GOT3 (cell line): ENCODE measurements at places on chromosomes 13 and 19.

GRCh38 chr13:24076109-24076508 lies 84.4 kb upstream of the SPATA13 start:
- no peak for DNase-seq

DNA sequence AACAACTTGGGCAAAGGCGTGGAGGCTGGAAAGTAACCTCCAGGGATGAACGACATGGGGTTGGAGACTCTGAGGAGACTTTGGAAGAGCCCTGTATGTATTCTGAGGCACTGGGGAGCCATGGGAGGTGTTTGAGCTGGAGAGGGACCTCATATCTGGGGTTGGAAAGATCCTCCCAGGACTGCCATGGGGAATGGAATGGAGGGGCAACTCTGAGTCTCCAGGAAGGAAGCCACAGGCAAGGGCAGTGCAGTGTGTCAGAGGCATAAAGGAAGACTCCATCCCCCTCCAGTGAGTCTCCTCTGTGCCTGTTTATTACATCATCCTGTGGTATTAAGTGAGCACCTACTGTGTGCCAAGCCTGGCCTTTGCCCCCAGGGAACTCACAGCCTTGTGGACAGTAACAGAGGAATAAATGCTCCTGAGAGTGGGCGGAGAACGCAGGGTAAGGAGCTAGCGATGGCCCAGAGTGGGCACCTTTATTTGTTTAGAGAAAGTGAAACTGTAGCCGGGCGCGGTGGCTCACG lies 7.7 kb downstream of the PEAK3 start:
- no peak for DNase-seq

GRCh38 chr13:95246292-95247082 lies 54.8 kb downstream of the ABCC4 start:
- no peak for DNase-seq

- no peak for DNase-seq
These were observed 72.9 kb downstream of the RYR1 start for GRCh38 chr19:38506375-38506722.

DNA sequence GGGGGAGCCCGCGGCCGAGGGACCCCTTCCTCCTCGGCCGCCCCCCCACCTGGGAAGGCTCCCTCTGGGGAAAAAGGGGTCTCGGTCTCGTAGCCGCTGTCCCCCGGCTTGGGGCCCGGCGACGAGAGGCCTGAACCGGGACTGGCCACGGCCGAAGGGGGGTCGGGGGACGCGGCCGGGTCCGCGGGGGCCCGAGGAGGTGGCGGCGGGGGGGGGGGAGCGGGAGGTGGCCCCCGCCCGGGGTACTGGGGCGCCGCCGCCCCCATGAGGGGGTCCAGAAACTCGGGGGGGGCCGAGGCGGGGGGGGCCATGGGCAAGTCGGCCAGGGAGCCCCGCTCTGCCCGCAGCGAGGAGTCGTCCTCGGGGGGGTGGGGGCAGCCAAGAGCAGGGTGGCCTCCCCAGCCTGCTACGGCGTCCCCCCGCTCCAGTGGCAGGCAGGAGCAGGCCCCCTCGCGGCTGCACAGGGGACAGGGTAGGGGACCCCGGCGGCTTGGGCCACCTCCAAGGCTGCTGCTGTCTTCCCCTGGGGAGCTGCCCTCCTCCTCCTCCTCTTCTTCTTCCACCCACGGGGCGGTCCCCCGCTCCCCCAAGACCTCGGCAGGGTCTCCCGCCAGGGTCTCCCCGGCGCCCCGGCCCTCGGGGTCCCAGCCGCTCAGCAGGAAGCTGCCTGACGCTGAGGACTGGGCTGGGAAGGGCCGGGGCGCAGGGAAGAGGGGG lies 12.9 kb downstream of the LMTK3 start:
- DNase-seq, result no peak

GRCh38 chr13:52879950-52880741 lies 31.7 kb upstream of the PCDH8 start:
- DNase-seq, result no peak

- no peak for DNase-seq
These were observed 6.3 kb downstream of the SYT3 start for GRCh38 chr19:50633359-50633758.

- DNase-seq, result no peak
These were observed 15.1 kb downstream of the TM9SF2 start for GRCh38 chr13:99516153-99516929.

GRCh38 chr13:111610879-111611278 lies 290.4 kb downstream of the TEX29 start:
- no peak for DNase-seq

GRCh38 chr13:29472332-29472961 lies 123.0 kb downstream of the SLC7A1 start:
- no peak for DNase-seq

GRCh38 chr13:46321494-46322225 lies 65.4 kb downstream of the RUBCNL start:
- DNase-seq, result no peak

DNA sequence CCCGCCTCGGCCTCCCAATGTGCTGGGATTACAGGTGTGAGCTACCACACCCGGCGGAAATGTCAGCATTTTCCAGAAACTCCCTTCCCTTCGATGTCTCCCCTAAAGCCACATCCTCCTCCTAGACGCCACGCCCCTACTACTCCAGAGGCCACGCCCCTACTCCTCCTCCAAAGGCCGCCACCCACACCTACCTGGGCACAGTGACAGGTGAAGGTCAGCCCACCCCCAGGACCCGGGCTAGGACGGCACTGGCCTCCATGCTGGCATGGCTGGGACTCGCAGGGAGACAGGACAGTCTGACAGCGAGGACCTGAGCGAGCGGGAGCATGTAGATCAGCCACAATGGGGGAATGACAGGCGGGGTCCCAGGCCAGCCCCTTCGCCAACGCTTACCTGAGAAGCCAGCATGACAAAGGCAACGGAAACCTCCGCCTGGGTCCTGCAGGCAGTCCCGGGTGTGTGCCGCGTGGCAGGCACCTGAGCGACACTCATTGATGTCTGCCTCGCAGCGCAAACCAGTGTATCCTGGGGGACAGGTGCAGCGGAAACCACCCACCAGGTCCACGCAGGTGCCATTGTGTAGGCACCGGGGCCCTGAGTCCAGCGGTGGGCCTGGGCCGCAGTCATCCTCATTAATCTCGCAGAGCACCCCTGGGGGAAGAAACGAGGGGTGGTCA lies 22.0 kb downstream of the NOTCH3 start:
- DNase-seq, result no peak

DNA sequence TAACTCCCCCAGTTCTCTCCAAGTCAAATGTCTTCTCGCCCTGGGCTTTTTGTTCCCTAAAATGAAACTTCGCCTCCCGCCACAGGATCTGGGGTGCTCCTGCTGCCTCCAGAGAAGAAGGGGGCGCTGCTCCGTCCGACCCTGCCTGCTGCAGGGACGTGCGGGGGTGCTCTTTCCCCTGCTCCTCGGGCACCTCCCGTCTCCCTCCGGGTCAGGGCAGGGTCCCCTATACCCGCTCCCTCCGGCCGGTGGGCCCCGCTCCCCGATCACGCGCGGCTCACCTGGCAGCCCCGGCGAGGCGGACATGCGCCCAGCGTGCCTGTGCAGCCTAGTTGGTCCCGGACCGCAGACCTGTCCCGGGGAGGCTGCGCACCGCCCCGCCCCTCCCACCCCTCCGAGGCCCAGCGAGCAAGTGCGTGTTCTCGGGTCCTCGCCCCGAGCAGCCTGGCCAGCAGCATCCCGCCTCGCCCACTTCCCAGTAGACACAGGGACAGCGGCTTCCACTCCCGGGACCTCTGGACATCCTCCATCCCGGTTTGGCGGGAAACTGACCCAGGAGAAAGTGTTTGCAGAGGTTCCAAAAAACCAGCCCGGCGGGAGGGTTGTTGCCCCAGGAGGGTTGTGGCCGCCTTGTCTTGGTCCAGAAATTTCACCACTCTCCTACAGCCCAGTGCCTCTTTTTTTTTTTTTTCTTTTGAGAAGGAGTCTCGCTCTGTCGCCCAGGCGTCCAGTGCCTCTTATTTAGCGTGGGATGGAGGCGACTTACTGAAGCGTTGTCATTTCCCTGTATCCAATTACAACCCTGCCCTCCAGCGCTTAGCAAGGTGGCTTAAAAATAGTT lies at the start of gene OXGR1:
OXGR1 (minus strand) TSS at position 460 of the 841 bp plus-strand sequence. CDS start 6,717 bp downstream, outside the sequence.
- peak; percentile 86 for DNase-seq

GRCh38 chr13:27425158-27425917 lies 919 bp downstream of the GTF3A start:
- DNase-seq, result no peak

GRCh38 chr19:48398375-48399235 lies 5.1 kb downstream of the GRIN2D start:
- DNase-seq, result no peak

GRCh38 chr19:50649433-50650391 lies at the start of gene C19orf81:
TSS of gene C19orf81 (plus strand) at chr19:50649445. CDS start at chr19:50649445, 0 bp downstream.
- no peak for DNase-seq

DNA sequence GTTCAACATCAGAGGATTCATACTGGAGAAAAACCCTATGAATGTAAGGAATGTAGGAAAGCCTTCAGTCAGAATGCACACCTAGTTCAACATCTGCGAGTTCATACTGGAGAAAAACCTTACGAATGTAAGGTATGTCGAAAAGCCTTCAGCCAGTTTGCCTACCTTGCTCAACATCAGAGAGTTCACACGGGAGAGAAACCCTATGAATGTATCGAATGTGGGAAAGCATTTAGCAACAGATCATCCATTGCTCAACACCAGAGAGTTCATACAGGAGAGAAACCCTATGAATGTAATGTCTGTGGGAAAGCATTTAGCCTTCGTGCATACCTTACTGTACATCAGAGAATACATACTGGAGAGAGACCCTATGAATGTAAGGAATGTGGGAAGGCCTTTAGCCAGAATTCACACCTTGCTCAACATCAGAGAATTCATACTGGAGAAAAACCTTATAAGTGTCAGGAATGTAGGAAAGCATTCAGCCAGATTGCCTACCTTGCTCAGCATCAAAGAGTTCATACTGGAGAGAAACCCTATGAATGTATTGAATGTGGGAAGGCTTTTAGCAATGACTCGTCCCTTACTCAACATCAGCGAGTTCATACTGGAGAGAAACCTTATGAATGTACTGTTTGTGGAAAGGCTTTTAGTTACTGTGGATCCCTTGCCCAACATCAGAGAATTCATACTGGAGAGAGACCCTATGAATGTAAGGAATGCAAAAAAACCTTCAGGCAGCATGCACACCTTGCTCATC lies 15.4 kb downstream of the ZNF570 start:
- no peak for DNase-seq

- no peak for DNase-seq
These were observed 2.6 kb upstream of the TIMM13 start for GRCh38 chr19:2429917-2430535.

GRCh38 chr19:1016647-1017114 lies 4.2 kb downstream of the TMEM259 start:
- no peak for DNase-seq

DNA sequence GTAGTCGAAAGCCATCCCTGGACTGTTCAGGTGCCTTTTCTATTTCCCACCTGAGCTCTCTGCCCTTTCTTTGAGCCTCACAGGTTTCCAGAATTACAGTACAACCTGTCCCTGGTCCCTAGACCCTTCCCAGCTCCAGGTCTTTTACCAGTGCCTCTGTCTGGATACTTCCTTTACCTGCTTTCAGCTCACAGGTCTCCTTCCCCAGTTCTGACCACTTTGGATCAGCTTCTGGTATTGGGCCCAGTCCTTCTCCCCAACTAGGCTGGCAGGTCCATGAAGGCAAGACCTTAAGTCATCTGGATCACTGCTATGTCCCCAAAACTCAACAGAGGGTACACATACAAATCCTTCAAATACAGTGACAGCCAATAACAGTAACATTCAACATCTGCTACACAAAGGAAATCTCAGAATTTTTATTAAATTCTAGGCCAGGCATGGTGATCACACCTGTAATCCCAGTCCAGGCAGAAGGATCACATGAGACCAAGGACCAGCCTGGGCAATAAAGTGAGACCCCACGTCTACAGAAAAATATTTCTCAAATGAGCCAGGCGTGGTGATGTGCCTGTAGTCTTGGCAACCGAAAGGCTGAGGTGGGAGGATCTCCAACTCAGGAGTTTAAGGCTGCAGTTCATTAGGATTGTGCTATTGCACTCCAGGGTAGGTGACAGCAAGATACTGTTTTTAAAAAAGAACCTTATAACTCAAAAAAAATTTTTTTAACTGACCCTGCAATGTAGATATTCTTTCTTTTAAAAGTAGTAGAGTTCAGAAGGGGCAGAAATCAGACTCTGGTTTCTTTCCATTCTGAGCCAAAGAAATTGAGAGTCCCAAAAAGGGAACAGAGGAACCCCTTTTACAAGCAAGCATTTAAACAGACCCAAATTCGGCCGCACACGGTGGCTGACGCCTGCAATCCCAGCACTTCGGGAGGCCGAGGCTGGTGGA lies 1.3 kb downstream of the RPS16 start:
- no peak for DNase-seq

DNA sequence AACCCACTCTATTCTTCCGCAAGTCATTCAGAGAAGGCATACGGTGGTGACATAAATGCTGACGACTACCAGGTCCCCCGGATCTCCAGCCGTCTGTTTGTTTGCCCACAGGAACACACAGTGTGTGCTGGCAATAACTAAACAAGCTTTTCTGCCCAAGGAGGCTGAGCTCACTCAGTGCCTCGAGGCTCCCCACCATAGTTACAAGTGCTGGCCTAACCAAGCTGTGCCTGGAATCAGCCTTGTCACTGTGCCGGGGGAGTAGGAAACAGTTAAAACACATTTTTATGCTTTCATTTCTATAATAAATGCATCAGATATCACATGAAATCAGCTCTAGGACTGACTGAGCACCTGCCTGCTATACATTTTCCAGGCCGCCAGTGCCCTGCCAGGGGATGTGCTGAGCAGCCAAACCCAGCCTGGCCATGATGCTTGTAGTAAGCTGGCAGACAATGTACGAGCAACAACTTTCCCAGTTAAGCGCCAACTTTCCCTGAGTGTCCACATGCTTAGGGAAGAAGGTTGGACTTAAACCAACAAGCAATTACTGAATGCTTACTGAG lies 28.1 kb downstream of the BRD4 start:
- no peak for DNase-seq

DNA sequence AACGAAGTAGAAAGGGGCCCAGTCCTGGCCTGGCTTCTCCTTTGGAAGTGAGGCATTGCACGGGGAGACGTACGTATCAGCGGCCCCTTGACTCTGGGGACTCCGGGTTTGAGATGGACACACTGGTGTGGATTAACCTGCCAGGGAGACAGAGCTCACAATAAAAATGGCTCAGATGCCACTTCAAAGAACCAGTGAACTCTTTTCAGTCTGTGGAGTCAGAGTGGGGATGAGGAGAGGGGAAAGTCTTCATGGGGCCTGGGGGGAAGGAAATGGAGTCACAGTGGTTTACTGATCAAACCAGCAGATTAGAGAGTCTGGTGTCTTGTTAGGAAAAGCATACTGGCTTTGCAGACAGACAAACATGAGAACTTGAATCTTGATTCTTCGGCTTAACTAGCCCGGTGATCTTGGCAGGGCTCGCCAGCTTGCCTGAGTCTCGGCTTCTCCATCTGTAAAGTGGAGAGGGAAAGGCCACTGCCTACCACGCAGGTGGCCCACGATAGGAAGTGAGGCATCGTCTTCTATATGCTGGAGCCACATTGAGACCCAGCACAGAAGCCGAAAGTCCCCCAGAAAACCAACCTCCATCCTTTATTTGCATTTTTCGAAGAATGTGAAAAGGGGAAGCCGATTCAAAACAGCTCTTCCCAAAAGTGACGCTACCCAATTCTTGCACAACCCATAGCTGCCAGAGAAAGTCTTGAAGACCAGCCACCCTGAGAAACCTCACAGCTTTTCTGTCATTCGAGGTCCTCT lies at the start of gene FFAR1:
FFAR1 (plus strand) TSS at position 732 of the 759 bp plus-strand sequence. CDS start 3,650 bp downstream, outside the sequence.
- no peak for DNase-seq

GRCh38 chr13:103788061-103788652 lies 721.9 kb upstream of the SLC10A2 start:
- no peak for DNase-seq

- no peak for DNase-seq
These were observed 18.5 kb downstream of the PALM start for GRCh38 chr19:726993-727956.

- no peak for DNase-seq
These were observed 27.3 kb downstream of the C13orf46 start for GRCh38 chr13:113946409-113947181.
